ENCODE measurements at places on chromosomes 7 and 10. TPM values are rescaled to one million over a fixed set of nuclear protein-coding genes. Genes with fewer than 3 reads are reported as not detected.

- no peak for DNase-seq
These were observed 13.5 kb upstream of the RPEL1 start for GRCh38 chr10:103232131-103232673.

DNA sequence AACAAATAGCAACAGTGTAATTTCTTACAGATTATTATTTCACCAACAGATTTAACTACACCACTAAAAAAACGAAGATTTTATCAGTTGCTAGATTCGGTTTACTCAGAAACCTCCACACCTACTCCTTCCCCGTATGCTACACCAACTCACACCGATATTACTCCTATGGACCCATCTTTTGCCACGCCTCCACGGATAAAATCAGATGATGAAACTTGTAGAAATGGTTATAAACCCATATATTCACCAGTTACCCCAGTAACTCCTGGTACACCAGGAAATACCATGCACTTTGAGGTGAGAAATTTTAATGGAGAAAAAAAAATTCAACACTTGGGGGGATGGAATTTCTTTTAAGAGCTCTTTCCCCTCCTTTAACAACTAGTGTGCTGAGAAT lies 92.5 kb downstream of the KMT2E start:
- no peak for DNase-seq

PDLIM1 gene
- polyA plus RNA-seq = 112 TPM

SRGN gene
- 23.3 TPM for polyA plus RNA-seq

PIK3AP1 gene
- 3.4 TPM for polyA plus RNA-seq
